ENCODE measurements at places on chromosomes 11 and 22. TPM values are rescaled to one million over a fixed set of nuclear protein-coding genes. Genes with fewer than 3 reads are reported as not detected.

DNA sequence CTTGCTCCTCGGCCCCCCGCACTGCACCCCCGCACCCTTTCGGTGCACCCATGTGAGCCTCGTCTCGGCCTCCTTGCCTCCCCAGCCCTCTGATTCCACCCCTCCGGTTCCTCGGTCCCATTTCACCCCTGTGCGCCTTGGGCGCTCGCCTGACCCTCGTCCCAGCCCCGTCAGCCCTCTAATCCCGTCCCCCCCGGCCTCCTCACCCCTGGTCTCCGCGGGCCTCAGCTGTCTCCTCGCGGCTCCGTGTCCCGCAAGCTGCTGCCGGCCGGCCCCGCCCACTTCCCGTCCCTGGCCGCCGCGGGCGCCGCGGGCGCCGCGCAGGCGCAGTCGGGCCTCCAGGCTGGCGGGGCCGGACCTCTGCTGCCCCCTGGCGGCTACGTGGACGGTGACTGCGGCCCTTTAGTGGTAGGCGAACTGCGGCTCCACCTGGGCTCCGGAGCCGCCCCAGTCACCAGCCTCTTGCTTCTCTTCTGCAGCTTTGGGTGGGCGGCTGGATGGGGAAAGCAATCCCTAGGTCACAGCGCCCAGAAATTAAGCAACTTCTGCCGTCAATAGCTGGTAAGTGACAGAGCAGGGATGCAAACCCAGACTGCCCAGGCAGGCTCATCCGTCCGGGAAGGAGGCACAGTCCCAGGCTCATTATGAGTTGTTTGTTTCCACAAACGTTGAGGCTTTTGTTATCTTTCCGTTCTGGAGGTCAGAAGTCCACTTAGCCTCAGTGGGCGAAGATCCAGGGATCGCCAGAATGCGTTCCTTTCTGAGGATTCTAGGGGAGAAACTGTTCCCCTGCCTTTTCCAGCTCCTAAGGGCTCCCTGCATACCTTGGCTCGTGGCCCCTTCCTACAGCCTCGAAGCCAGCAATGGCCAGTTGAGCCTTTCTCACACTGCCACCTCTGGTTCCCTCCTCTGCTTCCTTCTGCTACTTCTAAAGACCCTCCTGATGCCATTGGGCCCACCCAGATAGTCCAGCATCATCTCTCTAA lies at the start of gene PPM1F:
Gene PPM1F, minus strand, starts transcription at position 263 of the 986 bp plus-strand sequence. CDS start 6,800 bp downstream, outside the sequence.
- peak; percentile 92 for DNase-seq

The KCNK4 gene
- total RNA-seq = not detected

DNA sequence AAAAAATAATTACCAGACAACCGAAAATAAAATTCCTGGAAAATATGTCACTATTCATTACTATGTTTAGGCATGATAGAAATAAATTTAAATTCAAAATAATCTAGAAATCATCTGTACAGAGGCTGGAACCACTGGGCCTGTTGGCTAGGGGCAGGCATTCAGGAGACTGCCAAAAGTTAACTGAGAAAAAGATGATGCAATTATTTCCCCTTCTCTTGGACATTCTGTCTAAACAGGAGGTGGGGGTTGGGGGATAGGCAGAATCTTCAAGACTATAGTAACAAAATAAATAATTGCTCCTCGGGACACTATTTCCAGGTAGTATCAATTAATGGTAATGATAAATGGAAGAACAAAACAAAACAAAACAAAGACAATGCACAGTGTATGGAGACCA lies 14.1 kb downstream of the BTBD10 start:
- DNase-seq = no peak

The ZC3H12C gene
- total RNA-seq = 1.5 TPM

The FAM111B gene
- total RNA-seq = 46.5 TPM

DNA sequence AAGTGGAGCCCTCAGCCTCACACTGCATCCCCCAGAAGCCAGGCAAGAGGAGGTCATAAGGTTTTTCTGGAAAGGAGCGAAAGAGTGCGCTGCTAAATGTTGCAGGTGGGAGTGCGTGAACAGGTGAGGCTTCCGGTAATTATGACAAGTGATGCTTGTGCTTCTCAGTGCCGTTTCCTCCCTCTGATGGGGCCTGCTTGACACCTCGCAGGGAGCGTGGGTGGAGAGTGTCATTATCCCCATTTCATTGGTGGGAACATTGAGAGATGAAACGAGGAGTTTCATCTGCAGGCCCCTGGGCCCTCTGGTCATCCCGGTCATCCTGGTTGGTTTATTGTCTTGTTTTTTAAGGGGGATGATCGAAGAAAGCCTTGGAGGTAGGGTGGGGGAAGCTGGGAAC lies 57.5 kb downstream of the BCR start:
- DNase-seq = no peak

- peak; percentile 78 for DNase-seq
These were observed 478 bp upstream of the CD248 start for GRCh38 chr11:66317322-66317722.

- peak; percentile 68 for DNase-seq
These were observed at the start of gene RTN4R for GRCh38 chr22:20268279-20269012. Gene RTN4R (minus strand): TSS chr22:20268318. CDS start chr22:20268092, 226 bp downstream.

DNA sequence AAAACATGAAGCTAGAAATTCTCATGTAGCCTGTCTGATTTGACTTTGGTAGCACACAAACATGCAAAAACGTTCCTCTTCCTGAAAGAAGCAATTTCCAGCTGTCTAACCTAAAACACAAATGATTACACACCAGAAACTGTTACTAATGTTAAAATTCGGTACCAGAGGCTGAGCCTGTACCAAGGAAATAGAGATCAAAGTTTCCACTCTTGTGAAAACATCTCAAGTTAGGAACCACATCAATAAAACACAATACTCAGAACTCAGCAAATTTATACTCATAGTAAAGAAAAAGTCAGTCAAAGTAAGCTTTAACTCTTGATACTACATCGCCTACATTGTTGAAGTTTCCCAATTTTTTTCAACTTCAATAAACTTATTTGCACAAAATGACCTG lies 107.8 kb downstream of the FCHSD2 start:
- no peak for DNase-seq

The LRRC55 gene
- not detected for total RNA-seq

DNA sequence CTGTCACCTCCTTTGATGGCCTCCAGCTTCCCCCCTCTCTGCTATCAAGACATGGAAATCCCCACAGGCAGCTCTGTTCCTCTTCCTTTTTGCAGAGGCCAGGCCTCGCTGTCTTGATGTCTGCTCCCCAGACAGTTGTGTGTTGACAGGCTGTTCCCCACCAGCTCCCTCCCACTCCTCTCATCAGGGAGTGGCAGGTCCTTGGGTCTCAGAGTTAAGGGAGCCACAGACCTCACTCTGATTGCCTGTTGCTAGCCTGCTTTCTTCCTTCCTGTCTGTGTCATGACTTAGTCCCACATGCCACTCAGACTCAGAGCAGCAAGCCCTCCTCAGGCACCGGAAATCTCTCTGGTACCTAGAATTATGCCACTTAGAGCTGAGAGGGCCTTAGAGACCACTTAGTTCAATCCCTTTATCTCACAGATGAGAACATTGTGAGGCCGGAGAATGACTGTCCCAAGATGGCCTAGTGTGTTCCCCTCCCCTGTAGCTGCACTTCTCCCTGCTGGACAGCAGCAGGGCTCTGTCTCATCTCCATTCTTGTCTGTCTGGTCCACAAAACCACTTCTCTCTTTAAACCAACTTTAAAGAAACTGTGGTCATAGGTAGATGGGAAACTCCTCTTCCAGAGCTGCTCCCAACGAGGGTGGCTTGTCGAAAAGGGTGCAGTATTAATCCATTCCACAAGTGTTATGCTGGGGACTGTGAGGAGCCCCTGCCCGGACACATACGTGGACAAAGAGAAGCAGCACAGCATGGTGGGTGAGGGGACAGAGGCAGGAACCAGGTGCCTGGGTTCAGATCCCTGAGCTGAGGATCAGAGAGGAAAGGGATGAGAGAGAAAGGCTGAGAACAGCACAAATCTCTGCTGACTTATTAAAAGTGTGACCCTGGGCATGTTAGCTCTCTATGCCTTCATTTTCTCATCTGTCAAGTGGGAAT lies 4.2 kb downstream of the AMPD3 start:
- peak; percentile 69 for DNase-seq

The PIWIL4 gene
- 0.58 TPM for total RNA-seq

GRCh38 chr11:38598418-38598817 lies 2000.4 kb upstream of the RAG2 start:
- DNase-seq = no peak

The NXPE2 gene
- not detected for total RNA-seq

GRCh38 chr11:115964091-115964490 lies 459.9 kb upstream of the CADM1 start:
- DNase-seq = no peak

DNA sequence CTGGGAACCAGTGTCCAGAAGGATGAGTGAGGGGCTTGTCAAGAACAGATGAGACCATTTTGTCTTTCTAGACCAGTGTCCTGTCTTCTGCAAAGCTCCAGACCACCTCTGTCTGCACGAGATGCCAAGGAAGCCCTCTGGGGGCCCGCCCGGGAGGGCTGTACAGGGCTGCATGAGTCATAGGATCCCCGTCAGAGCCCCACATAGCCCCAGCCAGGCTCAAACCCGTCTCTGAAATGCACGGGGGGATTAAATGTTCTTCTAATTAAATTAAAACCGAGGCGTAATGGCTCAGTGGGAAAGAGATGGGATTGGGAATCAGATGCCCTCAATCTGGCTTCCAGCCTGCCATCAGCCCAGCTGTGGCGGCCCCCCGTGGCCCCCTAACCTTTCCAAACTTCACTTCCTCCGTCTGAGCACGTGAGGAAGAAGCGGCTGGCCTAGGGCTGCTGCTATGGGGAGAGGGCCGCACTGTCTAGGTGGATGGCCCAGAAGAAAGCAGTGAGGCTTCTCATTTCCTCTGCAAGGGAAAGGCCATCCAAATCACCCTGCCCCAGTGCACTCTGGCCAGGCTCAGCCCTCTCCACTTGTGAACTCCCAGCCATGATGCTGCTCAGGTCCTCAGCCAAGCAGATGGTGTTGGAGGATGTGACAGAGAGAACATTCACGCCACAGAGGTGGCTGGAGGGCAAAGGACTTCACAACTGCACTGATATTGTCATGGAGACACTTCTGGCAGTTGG lies 32.8 kb downstream of the KCNQ1OT1 start:
- no peak for DNase-seq

DNA sequence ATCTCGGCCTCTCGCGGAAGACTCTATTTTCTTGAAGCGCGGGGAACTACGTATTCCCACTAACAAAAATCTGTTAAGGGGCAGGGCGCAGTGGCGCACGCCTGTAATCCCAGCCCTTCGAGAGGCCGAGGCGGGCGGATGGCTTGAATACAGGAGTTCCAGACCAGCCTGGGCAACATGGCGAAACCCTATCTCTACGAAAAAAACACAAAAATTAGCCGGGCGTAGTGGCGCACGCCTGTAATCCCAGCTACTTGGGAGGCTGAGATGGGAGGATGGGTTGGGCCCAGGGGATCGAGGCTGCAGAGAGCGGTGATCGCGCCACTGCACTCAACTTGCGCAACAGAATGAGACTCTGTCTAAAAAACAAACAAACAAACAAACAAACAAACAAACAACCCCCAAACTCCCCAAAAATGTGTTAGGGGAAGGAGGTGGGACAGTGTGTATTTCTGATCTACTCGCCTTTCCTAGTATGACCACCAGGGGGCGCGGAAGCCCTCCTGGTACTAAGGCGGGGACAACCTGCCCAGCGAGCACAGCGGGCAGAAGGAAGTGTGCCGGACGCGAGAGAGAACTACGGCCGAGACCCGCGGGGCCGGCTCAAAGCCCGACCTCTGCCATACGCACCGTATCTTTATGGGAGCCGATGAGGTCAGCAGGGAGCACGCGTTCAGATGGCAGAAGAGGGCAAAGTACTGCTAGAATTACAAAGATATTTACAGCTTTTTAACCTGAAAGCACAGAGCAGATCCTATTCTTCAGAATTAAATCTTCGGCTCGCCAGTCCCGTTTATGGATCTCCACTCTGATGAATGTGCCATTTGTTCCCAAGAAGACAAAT lies 1.3 kb upstream of the STX3 start:
- peak; percentile 75 for DNase-seq

The TEAD1 gene
- total RNA-seq = 0.89 TPM

DNA sequence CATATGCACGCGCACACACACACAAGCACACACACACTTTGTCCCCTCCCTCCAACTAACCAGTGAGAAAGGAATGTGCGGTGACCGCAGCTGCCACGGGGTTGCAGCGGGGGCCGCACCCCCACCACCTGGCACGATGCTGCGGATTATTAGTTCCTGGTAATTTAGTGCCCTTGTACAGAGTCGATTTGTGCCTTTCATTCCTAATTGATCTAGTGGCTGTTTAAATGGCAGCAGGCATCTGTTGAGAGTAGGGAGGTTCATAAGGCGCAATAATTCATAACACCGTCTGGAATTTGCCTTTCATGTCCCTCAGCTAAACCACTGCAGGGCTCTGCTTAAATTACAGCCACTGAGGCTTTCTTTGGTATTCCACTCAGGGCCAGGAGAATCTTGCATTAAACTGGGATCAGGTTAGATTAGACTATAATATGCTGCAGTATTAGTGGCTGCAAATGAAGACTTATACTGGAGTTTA lies 113.7 kb downstream of the FEZ1 start:
- no peak for DNase-seq

- DNase-seq = no peak
These were observed 533.0 kb downstream of the KCNA4 start for GRCh38 chr11:29483831-29484230.

The LUZP2 gene
- not detected for total RNA-seq

The IFITM5 gene
- total RNA-seq = not detected

GRCh38 chr22:44561139-44561840 lies 63.3 kb upstream of the RTL6 start:
- DNase-seq = no peak

GRCh38 chr22:24686280-24686679 lies 83.3 kb downstream of the GGT1 start:
- DNase-seq = no peak

- DNase-seq = no peak
These were observed 19.7 kb downstream of the EPS8L2 start for GRCh38 chr11:725624-726202.

- no peak for DNase-seq
These were observed 9.1 kb downstream of the INSC start for GRCh38 chr11:15123849-15124248.

DNA sequence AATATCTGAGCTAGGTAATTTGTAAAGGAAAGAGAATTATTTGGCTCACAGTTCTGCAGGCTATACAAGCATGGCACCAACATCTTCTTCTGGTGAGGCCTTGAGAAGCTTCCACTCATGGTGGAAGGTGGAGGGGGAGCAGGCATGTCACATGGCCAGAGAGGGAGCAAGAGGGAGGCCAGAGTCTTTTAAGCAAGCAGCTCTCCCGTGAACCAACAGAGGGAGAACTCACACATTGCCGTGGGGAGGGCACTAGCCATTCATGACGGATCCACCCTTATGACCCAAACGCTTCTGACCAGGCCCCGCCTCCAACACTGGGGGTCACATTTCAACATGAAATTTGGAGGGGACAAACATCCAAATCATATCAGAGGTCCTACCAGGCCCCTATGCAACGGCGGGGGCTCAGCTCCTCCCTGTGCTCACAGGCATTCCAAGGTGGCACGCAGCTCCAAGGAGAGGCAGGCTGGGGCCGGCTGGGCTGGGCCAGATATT lies 4.6 kb downstream of the C11orf96 start:
- no peak for DNase-seq

The OR5AP2 gene
- total RNA-seq = not detected

DNA sequence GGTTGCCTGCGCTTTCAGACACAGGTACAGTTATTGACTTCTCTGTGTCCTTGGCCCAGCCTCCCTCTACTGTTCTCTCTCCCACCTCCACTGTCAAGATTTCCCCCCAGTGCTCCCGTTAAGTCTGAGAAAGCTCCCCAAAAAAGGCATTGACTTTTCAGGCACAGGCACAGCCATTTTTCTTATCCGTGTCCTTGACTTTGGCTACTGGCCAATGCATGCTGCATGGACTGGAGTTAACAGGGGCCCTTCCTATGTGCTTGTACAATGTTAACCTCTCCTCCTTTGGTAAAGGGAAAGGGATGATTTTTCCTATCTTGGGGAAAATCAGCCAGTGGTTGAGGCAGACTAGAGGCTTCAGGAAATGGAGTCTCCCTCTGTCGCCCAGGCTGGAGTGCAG lies 4.3 kb downstream of the APOL5 start:
- DNase-seq = no peak
